Jurkat, Clone E6-1 (cell line): ENCODE measurements at places on chromosomes 2 and 18.

- DNase-seq = no peak
Measured at GRCh38 chr2:31150120-31150670, 12.0 kb upstream of the GALNT14 start.

- DNase-seq = no peak
Measured at GRCh38 chr2:132951008-132951714, 281.2 kb upstream of the LYPD1 start.

DNA sequence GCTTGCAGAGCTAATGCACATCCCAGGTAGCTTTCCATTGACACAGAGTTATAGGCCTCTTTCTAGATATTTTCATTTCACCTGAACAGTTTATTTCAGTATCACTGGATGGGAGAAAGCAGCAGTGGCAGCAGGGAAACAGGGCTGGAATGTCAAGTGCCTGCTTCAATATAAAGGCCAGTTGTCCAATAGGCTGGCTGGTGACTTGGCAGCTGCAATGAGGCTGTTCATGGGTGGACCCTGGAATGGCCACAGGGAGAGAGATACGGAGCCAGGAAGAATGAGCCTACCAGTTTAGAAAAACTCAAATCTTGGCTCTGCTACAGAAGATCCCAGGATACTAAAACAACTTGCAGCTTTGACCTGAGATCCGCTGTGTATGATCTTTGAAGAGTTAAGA is 185.0 kb downstream of the BCL11A start:
- no peak for DNase-seq

GRCh38 chr2:26778098-26778497 is 7.8 kb upstream of the CENPA start:
- DNase-seq = no peak

GRCh38 chr2:236582968-236583367 is 13.3 kb downstream of the ACKR3 start:
- no peak for DNase-seq
